ENCODE measurements at places on chromosomes 16 and 17. TPM values are rescaled to one million over a fixed set of nuclear protein-coding genes. Genes with fewer than 3 reads are reported as not detected.

DNA sequence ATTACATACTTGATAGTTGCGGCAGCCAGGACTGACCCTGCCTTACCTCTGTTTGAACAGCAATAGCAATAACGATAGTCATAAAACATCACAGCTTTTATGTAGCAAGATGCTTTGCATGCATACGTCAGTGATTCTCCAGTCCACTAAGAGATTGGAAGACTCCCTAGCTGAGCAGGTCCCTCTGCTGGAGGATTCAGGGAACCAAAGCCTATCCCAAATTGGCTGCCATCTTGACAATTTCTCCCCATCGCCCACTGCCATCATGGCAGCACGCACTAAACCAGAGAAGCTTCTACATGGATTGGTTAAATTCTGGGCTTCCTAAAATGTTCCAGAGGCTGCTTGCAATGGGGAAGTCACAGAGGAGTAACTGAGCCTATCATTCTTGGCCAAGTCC is 360.6 kb upstream of the XYLT1 start:
- H3K4me3 ChIP-seq, result no peak overlapping the region
- H3K27ac ChIP-seq, result no peak overlapping the region
- no peaks in the 10 kb centered on the region for H3K4me1 ChIP-seq
- no peaks in the 10 kb centered on the region for H3K36me3 ChIP-seq
- H3K27me3 ChIP-seq, result no peaks in the 10 kb centered on the region

- no peak for DNase-seq
- no peak overlapping the region for H3K4me3 ChIP-seq
- peaks cover 4% of the 10 kb centered on the region for H3K27me3 ChIP-seq
- H3K36me3 ChIP-seq, result no peaks in the 10 kb centered on the region
- no peaks in the 10 kb centered on the region for H3K4me1 ChIP-seq
- H3K27ac ChIP-seq, result no peak overlapping the region
These were observed 1.1 kb upstream of the RAB11FIP4 start for GRCh38 chr17:31390426-31390747.

DNA sequence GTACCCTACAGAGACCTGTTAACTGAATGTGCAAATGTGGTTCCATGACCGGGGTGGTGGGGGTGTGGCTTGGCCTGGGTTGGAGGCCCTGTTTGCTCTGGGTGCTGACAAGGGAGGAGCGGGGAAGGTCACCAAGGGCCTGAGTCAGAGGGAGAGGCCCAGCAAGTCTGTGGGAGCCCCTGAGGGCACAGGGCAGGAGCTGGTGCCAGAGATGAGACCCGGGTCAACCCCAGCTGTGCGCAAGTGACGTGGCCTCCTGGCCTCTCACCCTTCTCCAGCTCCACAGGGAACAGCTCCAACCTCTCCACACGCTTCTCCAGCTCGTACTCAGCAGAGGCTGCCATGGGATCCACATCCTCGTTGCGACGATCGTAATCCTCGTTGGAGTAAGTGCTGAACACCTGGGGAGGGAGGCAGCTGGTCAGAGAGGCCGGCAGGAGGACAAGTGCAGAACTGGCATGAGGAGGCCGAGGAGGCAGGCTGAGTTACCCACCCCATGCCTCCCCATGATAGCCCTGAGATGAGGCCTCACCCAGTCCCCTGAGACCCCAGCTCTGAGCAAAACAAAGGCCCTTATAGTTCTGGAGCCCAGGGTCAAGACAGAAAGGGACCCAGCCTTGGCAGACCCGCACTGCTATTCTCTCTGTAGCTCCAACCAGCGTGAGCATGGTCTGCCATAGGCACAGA is 5.5 kb downstream of the PPP1R9B start:
- H3K4me3 ChIP-seq, result no peak overlapping the region
- H3K36me3 ChIP-seq, result peaks cover 8% of the 10 kb centered on the region
- peaks cover 14% of the 10 kb centered on the region for H3K4me1 ChIP-seq
- H3K27me3 ChIP-seq, result no peaks in the 10 kb centered on the region

GRCh38 chr17:55546991-55547664 is 35.9 kb upstream of the SMIM36 start:
- no peak overlapping the region for H3K27ac ChIP-seq
- no peaks in the 10 kb centered on the region for H3K4me1 ChIP-seq
- H3K4me3 ChIP-seq, result no peak overlapping the region
- no peaks in the 10 kb centered on the region for H3K36me3 ChIP-seq
- DNase-seq, result no peak

SCNN1B gene
- 9.2 TPM for total RNA-seq

NUDT16L1 gene
- 57.4 TPM for total RNA-seq

SOX8 gene
- 0.59 TPM for total RNA-seq

ERI2 gene
- total RNA-seq, result 35.2 TPM

DNA sequence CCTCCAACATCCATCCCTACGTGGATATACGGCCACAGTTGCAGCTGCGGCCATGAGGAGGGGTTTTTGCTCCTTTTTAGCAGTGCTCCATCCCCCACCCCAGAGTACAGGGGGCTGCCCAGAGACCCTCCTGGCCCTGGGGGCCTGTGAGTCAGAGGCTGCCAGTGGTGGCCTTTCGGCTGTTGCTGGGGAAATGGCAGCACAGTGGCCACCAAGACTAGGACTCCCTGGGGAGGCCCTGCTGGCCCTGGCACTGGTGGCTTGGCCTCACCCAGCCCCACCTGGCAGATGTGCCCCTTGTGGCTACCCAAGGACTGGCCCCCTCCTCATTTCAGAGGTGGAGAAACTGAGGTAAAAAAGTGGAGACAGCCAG is 29.1 kb downstream of the RAI1 start:
- H3K36me3 ChIP-seq, result no peaks in the 10 kb centered on the region
- DNase-seq, result no peak
- peaks cover 39% of the 10 kb centered on the region for H3K4me1 ChIP-seq
- peak overlapping the region; percentile 87 for H3K27ac ChIP-seq
- H3K27me3 ChIP-seq, result no peaks in the 10 kb centered on the region

DNA sequence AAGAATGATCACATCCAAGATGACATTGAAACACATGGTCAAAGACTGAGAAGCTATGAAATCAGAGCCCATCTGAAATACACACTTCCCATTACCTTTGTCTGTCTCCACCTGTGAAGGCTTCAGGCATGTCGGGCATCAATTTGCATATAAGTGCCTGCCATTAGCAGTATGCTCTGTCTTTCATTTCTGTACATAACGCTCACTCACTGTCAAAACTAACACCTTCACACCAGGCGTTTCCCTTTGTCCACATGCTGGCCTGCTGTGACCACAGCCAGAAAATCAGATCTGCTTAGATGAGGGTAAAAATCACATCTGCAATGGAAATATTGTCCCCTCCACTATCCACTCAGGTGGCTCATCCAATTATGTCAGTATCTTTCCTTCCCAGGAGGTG is 524.8 kb downstream of the TOX3 start:
- DNase-seq, result no peak
- no peaks in the 10 kb centered on the region for H3K4me1 ChIP-seq
- no peak overlapping the region for H3K4me3 ChIP-seq
- no peaks in the 10 kb centered on the region for H3K36me3 ChIP-seq
- H3K27me3 ChIP-seq, result no peaks in the 10 kb centered on the region

DNA sequence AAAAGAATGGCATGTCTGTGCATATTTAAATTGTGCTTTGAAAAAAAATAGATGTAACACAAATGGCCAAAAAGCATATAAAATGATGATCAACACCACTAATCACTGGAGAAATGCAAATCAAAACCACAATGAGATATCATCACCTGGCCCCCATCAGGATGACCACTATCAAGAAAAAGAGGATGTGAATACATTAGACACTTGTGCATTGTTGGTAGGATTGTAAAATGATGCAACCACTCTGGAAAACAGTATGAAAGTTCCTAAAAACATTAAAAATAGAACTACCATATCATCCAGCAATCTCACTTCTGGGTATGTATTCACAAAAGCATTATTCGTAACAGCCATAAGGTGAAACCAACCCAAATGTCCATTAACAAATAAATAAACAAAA is 91.5 kb downstream of the SPAG9 start:
- no peaks in the 10 kb centered on the region for H3K27me3 ChIP-seq
- DNase-seq, result no peak
- H3K4me1 ChIP-seq, result no peaks in the 10 kb centered on the region
- peak overlapping the region; percentile 59 for H3K27ac ChIP-seq
- H3K4me3 ChIP-seq, result no peak overlapping the region

UBFD1 gene
- 92.2 TPM for total RNA-seq

ORMDL3 gene
- 82.4 TPM for total RNA-seq

- H3K27me3 ChIP-seq, result no peaks in the 10 kb centered on the region
- H3K36me3 ChIP-seq, result no peaks in the 10 kb centered on the region
- peak; percentile 14 for DNase-seq
- H3K27ac ChIP-seq, result no peak overlapping the region
These were observed 46.3 kb downstream of the PRKCA start for GRCh38 chr17:66348584-66349165.

- H3K4me1 ChIP-seq, result no peaks in the 10 kb centered on the region
- no peak overlapping the region for H3K27ac ChIP-seq
- H3K36me3 ChIP-seq, result no peaks in the 10 kb centered on the region
These were observed 122.6 kb upstream of the MED13 start for GRCh38 chr17:62187681-62188080.

DNA sequence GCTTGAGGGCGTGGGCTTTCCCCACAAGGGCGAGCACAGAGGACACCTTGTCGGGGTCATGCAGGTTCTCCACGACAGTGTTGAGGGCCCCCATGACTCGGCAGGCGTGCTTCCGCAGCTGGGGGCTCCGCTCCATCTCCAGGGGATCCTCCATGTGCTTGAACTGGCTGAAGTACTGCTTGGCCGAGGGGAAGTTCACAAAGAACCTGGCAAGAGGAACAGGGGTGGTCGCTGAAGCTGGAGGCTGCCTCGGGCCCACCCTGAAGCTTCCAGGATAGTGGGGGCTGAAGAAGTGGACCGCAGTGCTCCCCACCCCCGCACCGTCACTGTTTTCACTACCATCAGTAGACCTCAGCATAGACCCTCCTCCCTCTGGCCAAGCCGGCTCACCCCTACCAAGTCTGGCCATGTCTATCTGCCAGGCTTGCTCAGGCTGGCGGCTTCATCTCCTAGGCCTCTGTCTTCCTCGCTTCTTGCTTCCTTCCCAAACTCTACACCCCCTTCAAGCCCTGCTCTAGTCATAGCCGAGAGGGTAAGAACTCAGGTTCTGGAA is 5.9 kb downstream of the CYGB start:
- H3K27ac ChIP-seq, result peak overlapping the region; percentile 67
- no peaks in the 10 kb centered on the region for H3K36me3 ChIP-seq
- H3K4me1 ChIP-seq, result peaks cover 16% of the 10 kb centered on the region
- no peak overlapping the region for H3K4me3 ChIP-seq

- no peaks in the 10 kb centered on the region for H3K27me3 ChIP-seq
- no peak for DNase-seq
- H3K27ac ChIP-seq, result no peak overlapping the region
- no peaks in the 10 kb centered on the region for H3K36me3 ChIP-seq
- H3K4me1 ChIP-seq, result no peaks in the 10 kb centered on the region
- H3K4me3 ChIP-seq, result no peak overlapping the region
These were observed 173.1 kb downstream of the PARN start for GRCh38 chr16:14456793-14457481.

DNA sequence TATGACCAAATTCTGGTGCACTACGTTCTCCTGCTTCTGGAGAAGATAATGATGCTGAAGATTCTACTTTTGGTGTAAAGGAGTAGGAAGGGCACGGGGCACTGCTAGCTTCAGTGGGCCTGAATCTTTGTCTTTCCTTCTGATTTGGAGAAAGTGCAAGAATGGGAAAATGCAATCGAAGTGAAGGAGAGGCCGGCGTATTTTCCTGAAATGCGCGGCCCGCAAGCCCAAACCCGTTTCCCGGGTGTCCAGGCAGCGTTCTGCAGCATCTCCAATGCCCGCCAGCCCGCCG is 372 bp upstream of the NDE1 start:
- H3K27me3 ChIP-seq, result no peaks in the 10 kb centered on the region
- no peaks in the 10 kb centered on the region for H3K4me1 ChIP-seq

HOXB1 gene
- not detected for total RNA-seq

- no peaks in the 10 kb centered on the region for H3K27me3 ChIP-seq
- H3K4me3 ChIP-seq, result no peak overlapping the region
- H3K4me1 ChIP-seq, result no peaks in the 10 kb centered on the region
- H3K36me3 ChIP-seq, result no peaks in the 10 kb centered on the region
These were observed 9.1 kb downstream of the KCNH4 start for GRCh38 chr17:42171831-42172230.

TEKT5 gene
- total RNA-seq, result 0.36 TPM

- H3K4me3 ChIP-seq, result no peak overlapping the region
- no peaks in the 10 kb centered on the region for H3K36me3 ChIP-seq
- DNase-seq, result no peak
- no peaks in the 10 kb centered on the region for H3K27me3 ChIP-seq
- H3K4me1 ChIP-seq, result no peaks in the 10 kb centered on the region
These were observed 15.4 kb downstream of the VASN start for GRCh38 chr16:4386951-4387565.

- H3K27ac ChIP-seq, result peak overlapping the region; percentile 73
- H3K36me3 ChIP-seq, result no peaks in the 10 kb centered on the region
- peaks cover 3% of the 10 kb centered on the region for H3K4me1 ChIP-seq
- H3K4me3 ChIP-seq, result peak overlapping the region; percentile 63
These were observed 7.1 kb upstream of the TMC5 start for GRCh38 chr16:19410435-19411171.

GRCh38 chr17:56175299-56175955 is 22.2 kb downstream of the ANKFN1 start:
- no peaks in the 10 kb centered on the region for H3K27me3 ChIP-seq
- H3K4me3 ChIP-seq, result no peak overlapping the region
- H3K4me1 ChIP-seq, result no peaks in the 10 kb centered on the region

DNA sequence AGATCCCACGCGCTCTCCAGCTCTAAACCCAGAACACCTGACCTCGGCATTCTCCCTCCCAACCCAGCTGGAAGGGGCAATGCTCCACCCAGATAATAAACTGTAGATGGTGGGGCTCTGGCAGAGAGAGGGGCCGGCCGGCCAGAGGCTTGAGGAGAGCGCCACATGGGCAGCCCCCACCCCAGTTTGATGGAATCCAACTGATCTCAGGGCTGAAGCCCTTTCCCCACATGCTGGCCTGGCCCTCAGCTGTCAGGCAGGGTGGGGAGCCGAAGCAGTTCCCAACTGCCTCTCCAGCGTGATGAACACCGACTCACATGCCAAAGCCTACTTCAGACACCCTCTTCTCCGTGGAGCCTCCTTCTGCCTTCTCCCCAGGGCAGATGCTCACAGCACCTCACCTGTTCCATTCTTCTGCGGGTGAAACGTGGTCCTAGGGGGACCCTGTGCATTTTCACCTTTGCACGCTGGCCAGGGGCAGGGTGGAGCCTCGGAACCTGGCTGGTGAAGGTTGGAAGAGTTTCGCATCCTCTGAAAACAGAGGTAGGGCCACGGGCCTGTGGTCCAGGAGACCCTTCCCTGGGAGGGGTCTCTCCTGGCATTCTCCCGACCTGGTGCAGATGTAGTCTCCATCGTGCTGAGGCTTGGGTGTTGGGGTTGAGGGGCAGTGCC is 65.7 kb upstream of the ZNF469 start:
- H3K27me3 ChIP-seq, result no peaks in the 10 kb centered on the region
- H3K36me3 ChIP-seq, result no peaks in the 10 kb centered on the region
- no peak for DNase-seq

PARN gene
- total RNA-seq, result 51.2 TPM

DNA sequence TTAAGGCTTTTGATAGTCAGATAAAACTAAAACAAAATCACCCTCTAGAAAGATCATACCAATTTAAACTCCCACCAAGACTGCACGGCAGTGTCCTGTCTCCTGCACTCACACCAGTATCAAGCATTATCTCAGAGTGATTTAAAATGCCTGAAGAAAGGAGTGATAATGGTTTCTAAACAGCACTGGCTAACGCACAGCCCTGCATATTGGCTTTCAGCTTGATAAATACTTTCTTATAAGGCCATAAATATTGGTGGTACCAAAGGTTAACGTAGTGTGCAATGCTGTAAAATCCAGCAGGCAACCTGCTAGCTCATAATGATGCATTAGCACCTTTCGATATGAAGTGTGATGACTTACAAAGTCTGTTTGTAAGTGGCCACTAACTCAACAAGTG is 214.3 kb downstream of the RBFOX1 start:
- H3K4me1 ChIP-seq, result no peaks in the 10 kb centered on the region
- no peaks in the 10 kb centered on the region for H3K36me3 ChIP-seq
- no peak for DNase-seq
- no peak overlapping the region for H3K4me3 ChIP-seq

Data from prostate gland (tissue), 2 donors.